ENCODE measurements at places on chromosomes 2 and 18.

GRCh38 chr2:61485281-61485680 is 14.4 kb upstream of the USP34 start:
- DNase-seq, result no peak

- no peak for DNase-seq
Observed at GRCh38 chr2:219511547-219512325, 2.5 kb upstream of the ASIC4 start.

- DNase-seq, result no peak
Observed at GRCh38 chr2:191802180-191802579, 44.7 kb downstream of the CAVIN2 start.

DNA sequence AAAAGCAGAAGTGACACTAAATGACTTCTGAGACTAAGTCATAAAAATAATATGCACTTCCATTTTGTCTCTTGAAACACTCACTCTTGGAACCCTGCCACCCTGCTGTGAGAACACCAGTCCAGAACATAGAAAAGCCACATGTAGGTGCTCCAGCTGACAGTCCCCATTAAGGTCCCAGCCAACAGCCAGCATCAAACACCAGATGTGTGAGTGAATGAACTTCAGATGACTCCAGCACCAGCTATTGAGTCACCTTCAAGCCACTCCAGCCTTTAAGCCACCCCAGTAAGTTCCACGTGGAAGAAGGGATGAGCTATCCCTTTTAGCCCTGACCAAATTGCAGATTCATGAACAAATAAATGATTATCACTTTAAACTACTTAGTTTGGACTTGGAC is 31.5 kb upstream of the LGALSL start:
- no peak for DNase-seq

DNA sequence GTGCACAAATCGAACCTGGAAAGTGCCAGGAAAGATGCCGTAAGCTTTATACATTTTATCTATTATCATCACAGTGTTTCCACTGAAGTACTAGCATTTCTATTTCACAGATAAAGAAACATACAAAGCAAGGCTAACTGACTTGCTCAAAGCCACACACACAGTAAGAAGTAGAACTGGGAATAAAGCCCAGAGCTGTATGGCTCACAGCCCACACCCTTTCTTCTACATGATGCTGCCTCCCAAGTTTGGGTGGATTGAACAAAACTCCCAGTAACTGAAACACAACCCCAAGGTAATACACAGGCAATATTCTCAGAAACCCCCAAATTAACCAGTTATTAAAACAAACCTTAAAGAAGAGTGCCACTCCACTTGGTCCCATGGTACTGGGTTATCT is 11.2 kb downstream of the SAP130 start:
- no peak for DNase-seq

DNA sequence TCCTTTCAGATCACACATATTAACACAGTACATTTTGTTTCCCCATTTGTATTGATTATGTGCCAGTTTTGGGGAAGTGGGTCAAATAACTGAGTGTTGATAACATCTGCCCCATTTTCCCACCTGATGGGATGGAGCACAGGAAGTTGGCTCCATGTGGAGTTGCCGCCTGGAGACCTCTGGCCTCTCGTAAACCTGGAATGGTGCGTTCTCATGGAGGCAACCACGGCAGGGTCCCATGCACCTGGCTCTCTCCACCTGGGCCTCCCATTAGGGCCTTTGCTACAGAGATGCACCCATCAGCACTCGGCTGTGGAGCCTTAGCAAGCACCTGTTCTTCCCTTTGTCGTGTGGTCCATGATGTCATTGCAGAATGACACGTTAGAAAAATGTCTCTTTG is 130.6 kb downstream of the MBP start:
- DNase-seq, result no peak

DNA sequence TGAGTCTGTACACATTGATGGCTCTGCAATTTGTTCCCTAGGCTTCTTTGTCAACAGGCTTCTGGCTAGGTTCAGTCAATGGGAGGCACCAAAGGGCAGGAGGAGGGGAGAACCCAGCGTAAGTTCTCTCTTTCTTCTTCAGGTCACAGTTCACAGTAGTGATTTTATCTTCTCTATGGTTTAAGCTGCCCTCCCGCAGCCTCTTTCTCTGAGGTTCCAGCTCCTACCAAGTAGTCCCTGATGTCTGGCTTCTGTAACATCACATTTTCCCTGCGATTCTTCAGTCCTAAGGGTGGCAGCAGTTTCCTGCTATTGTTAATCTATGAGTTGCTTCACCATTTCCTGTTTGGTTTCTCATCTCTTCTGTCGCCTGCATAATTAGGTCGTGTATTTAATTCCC is 107.4 kb downstream of the CPO start:
- DNase-seq, result no peak

DNA sequence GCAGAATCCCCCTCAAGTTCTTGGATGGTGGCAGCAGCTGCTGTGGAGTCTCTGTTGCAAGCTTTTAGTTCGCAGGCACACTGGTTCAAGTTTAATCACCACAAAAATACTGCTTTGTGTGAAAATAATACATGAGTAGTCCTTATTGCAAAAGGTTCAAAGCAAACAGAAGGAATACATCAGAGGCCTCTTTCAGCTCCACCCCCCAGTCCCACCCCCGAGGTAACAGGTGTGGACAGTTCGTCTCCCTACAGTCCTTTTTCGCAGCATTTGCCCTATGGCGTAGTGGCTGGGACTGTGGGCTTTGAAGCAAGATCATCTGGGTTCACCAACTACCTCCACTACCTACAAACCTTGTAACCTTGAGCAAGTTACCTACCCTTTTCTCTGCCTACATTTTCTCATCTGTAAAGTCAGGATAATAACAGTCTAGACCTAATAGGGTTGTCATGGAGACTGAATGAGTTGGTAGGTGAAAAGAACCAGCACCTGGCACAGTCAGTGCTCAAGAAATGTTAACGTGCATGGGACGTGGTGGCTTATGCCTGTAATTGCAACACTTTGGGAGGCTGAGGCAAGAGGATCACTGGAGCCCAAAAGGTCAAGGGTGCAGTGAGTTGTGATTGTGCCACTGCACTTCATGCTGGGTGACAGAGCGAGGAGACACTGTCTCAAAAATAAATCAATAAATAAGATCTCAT is 61.7 kb downstream of the TCF7L1 start:
- no peak for DNase-seq

DNA sequence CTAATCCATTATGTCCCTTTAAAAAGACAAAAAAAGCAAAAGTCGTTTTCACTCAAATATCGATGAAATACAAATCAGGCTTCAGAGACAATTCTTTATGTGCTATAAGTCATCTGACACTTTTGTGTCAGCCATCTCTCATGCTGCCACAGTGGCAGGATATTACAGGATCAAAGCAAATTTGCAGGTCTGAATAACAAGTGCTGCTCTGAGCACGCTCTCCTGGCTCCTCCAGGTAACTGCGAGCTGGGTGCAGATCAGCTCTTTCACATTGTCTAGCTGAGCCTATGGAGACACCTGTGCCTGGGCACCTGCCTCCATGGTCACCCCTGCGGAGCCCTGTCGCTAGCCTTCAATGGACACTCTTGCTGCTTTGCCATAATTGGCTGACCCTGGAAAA is 250.2 kb upstream of the RAB12 start:
- no peak for DNase-seq

GRCh38 chr18:362311-363290 is 94.8 kb upstream of the THOC1 start:
- DNase-seq, result no peak

GRCh38 chr18:21722687-21723086 is 17.9 kb upstream of the MIB1 start:
- no peak for DNase-seq

DNA sequence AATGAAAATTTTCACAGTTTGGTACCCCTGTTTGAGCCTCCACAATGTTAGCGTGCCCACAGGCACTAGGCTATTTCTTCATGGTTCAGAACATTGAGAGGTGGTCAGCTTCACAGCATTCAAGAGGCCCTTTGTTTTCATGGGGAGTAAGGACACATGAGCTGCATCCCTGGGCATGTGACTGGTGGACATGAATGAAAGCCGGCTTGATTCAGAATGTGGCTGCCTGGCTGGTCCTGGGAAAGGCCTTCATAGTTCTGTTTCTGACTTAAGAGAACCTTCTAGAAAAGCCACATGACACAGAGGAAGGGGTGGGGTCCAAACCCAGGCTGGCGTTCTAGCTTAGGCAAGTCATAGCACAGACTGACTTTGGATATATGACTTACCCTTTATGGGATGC is 420.6 kb downstream of the CMPK2 start:
- DNase-seq, result no peak

DNA sequence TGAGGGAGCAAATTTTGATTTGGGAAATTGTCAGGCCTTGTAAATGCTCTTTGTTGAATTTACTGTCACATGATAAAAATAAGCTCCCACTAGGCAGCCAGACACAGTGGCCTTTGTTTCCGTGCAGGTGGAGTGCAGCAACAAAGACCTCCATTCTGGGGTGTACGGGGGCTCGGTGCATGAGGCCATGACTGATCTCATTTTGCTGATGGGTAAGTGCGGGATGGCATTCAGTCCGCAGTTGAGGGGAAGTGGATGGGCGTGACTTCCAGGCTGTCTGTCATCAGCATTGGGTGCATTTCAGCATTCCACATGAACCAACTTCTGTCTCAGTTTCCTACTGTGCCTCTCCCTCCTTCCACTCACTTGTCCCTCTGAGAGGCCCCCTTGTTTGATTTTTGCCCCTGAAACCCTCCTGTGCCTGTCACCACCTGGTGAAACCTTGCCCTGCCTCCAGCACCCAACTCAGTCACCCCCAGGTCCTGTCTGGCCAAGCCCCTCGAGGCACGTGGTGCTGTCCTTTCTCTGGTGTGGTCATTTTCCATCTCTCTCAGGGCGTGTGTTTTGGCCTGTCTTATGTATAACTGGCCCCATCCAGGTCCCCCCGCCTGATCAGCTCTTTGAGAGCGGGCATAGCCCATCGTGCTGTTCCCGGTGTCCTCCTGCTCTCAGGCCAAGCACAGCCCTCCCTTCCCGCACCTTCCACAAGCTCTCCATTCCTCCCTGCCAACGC is 16.3 kb downstream of the CNDP2 start:
- no peak for DNase-seq

Measured in stimulated activated CD8-positive, alpha-beta memory T cell treated with anti-CD3 and anti-CD28 coated beads, Interleukin-15, amount 100 ng/mL, for 1 hour (primary cell).